ENCODE measurements at places on chromosomes 1 and 21.
A peak's percentile ranks its signal among the peaks of the same experiment; 100 is the strongest.

DNA sequence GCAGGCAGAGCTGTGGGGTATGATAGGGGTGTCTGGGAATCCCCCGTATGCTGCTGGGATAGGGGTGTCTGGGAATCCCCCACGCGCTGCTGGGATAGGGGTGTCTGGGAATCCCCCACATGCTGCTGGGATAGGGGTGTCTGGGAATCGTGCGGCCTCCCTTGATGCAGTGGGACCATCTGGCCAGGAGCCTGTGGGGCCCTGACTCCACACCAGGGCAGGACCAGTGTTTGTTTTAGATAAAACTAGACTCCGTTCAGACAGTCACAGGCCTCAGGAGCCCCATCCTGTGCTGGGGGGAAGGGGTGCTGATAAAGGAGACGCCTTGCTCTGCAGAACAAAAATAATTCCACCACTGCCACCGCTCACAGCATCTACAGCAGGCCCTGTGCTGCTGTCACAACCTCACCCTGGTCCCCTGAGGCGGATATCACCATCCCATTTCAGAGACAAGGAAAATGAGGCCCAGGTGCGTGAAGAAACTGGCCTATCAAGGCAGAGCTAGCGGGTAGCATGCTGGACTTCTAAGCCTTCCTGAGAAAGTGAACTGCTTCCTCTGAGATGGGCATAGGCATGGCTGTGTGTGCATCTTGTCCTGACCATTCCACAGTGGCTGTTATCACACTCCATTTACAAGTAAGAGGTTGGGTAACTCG, 24.0 kb downstream of the ECE1 start:
- no peak for DNase-seq

DNA sequence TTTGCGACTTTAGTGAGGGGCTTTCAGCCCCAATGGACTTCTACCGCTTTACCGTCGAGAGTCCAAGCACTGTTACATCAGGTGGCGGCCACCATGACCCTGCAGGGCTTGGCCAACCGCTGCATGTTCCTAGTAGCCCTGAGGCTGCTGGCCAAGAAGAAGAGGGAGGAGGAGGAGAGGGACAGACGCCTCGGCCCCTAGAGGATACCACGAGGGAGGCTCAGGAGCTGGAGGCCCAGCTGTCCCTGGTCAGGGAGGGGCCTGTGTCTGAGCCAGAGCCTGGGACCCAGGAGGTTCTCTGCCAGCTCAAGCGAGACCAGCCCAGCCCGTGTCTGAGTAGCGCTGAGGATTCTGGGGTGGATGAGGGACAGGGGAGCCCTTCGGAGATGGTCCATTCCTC, 8.6 kb upstream of the SLC25A34 start:
- no peak for DNase-seq

- DNase-seq: no peak
Measured at GRCh38 chr1:248861616-248862015, 2.7 kb upstream of the ZNF692 start.

DNA sequence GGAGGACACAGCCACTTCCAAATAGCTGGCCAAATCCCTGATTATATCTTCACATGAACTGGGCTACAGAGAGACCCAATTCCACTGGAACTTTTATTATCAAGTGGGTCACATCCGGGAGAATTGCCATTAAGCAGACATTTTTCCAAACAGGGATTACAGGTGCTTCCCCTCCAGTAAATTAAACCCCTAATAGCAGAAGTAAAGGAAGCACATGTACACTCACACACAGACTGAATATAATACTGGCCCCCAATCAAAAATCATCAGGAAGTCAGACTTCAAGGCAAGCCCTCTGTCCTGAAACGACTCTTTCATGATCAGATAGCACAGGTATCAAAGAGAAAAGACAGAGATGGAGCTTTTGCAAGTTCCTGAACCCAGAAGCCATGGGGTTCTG, 118.6 kb upstream of the PPP2R5A start:
- DNase-seq: no peak

GRCh38 chr21:25456672-25457071, 150.6 kb downstream of the MRPL39 start:
- DNase-seq: no peak

- no peak for DNase-seq
Measured at GRCh38 chr1:158506369-158506987, 34.5 kb downstream of the OR10R2 start.

- DNase-seq: no peak
Measured at GRCh38 chr1:211305044-211305443, 21.6 kb upstream of the TRAF5 start.

DNA sequence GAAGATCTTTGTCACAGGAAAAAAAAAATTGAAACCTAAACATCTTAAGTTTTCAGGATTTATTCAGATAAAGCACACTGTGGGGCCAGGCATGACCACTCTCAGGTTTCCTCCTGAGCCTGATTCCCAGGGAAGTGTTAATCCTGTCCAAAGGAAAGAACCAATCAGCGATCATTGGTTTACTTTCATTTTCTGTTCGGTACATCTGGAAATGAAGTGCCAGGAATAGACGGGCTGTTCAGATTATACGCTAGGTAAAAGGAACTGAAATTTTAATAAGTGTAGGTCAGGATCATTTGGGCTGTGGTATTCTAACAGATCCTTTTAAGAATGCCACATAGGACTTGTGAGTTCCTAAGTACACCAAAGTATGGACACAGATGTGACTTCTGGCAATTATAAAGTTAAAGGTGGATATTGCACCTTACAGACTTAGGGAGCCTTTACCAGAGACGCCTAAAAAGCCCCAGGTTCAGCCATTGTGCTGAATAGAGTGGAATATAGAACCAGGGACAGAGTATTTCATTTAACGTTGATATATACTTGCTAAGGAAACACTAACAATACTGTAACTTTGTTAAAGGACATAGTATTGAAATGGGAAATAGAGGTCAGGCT, 9.3 kb upstream of the CACYBP start:
- no peak for DNase-seq

- DNase-seq: no peak
Measured at GRCh38 chr1:30478799-30479563, 244.4 kb downstream of the MATN1 start.

DNA sequence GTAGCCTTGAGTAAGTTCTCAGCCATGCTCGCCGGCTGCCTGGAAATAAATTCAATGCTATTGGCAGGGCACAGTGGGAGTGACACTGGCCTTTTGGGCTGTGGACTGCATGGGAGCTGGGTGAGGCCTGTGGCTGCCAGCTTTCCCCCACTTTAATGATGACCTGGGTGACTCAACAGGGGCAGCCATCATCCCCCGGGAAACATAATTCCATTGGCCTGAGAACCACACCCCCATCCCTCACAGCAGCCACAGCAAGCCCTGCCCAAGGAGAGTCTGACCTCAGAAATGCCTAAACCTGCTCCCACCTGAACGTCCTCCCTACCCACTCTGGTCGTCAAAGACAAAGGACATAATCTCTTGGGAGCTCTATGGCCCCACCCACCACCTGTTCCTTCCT, 384.0 kb downstream of the LTN1 start:
- DNase-seq: no peak

GRCh38 chr1:110696818-110697217, 22.1 kb upstream of the KCNA3 start:
- DNase-seq: no peak

DNA sequence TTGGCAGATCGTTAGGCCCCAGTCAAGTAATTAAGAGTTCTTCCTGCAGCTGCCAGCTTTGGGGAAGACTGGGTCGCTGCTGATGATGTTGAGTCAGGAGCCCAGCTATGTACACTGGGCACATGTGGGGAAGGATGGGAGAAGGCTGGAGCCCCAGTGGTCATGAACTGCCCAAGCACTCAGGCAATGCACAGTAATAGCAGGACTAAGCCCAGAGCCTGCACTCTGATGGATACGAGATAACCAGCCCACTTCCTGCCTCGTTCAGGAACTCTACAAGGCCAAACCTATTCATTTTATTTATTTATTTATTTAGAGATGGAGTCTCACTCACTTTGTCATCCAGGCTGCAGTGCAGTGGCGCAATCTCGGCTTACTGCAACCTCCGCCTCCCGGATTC, 81.1 kb upstream of the BTG3 start:
- DNase-seq: no peak

DNA sequence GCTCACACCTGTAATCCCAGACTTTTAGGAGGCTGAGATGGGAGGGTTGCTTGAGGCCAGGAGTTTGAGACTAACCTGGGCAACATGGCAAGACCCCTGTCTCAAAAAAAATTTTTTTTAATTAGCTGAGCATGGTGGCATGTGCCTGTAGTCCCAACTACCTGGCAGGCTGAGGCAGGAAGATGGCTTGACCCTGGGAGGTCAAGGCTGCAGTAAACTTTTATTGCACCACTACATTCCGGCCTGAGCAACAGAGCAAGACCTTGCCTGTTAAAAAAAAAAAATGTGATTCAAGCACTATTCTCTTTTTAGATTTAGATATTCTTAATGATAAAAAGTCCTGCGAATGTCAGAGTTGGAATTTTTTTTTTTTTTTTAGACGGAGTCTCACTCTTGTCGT, 102.5 kb upstream of the L1TD1 start:
- no peak for DNase-seq

GRCh38 chr1:242056988-242057744, 58.3 kb upstream of the MAP1LC3C start:
- DNase-seq: no peak

DNA sequence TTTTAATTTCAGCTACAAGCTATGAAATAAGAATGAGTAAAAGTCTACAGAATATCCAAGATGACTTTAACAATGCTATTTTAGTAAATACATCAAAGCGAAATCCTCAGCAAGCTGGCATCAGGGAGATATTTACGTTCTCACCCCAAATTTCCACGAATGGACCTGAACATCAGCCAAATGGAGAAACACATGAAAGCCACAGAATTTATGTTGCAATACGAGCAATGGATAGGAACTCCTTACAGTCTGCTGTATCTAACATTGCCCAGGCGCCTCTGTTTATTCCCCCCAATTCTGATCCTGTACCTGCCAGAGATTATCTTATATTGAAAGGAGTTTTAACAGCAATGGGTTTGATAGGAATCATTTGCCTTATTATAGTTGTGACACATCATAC, 13.7 kb upstream of the CLCA1 start:
- DNase-seq: no peak

- DNase-seq: peak; percentile 82
Measured at GRCh38 chr21:34771512-34772028, 102.8 kb downstream of the CLIC6 start.

- no peak for DNase-seq
Measured at GRCh38 chr1:84402060-84402459, 3.8 kb downstream of the DNASE2B start.

DNA sequence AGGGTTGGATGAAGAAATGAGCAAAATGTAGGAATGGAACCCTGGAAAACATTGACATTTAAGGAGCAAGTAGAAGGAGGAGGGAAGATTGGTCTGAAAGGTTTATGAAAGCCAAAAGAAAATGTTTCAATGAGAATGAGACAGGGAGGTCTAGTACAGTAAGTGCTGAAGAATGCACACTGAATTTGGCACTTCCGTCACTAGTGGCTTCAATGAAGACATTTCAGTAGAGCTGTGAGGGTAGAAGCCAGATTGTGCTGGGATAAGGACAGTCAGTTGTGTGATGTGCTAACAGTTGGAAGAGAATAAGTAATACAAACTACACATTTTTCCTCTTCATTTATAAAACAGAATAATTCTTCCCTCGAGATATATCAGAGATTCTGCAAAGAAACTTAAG, 17.1 kb downstream of the THEM4 start:
- no peak for DNase-seq

GRCh38 chr1:183164963-183165362, 21.1 kb upstream of the LAMC2 start:
- DNase-seq: no peak

DNA sequence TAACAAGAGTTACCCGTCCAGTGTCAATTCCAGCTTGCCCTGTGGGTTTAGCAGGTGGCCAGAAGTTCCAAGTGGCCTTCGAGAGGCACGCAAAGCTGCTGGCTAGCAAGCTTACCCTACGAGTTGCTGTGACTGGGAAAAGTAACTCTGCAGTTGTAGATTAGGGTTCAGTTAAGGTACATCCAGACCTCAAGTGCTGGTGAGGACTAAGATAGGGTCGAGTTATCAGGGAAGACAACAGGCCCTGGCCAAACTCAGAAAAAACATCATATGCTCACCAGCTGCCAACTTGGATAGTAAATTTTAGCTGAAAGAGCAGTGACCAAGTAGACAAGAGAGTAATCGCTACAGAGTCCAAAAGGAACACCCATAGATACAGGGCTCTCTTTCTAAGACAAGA, 27.7 kb upstream of the LRRC7 start:
- no peak for DNase-seq

- DNase-seq: no peak
Measured at GRCh38 chr1:26352338-26352679, 1.6 kb downstream of the CRYBG2 start.

DNA sequence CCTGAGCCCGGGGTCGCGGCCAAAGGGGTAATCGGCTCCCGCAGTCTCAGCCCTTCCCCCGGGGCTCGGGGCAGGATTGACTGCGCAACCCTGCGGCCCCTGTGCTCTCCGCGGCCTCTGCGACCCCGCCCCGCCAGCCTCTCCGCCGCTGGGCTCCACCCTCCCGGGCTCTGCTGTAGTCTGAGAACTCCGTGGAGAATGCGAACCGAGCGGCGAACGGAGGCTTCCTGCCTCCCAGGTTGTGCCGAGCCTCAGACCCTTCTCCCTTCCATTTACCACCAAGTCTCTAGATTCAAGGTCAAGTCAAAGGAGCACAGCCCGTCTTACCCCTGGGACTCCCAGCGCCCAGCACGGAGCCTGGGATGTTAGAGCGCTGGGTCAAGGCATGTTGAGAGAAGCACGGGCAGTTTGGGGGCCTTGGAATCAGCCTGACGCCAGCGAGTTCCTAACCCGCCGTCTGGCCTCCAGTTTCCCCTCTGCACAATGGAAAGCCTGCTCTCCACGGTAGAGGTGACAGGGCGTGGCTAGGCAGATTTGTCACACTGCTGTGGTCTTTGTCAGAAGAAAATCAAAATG, 3.0 kb downstream of the ATP2B4 start:
- DNase-seq: peak; percentile 49

DNA sequence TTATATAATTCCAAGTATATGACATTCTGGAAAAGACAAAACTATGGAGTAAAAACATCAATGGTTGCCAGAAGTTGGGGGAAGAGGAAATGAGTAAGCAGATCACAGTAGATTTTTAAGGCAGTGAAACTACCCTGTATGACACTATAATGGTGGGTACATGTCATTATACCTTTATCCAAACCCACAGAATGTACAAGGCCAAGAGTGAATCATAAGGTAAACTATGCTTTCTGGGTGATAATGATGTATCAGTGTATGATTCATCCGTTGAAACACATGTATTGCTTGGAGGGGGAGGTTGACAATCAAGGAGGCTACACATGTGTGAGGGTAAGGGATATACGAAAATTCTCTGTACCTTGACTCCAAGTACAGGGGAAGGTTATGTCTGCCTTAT, 862.7 kb downstream of the PLA2G4A start:
- no peak for DNase-seq

DNA sequence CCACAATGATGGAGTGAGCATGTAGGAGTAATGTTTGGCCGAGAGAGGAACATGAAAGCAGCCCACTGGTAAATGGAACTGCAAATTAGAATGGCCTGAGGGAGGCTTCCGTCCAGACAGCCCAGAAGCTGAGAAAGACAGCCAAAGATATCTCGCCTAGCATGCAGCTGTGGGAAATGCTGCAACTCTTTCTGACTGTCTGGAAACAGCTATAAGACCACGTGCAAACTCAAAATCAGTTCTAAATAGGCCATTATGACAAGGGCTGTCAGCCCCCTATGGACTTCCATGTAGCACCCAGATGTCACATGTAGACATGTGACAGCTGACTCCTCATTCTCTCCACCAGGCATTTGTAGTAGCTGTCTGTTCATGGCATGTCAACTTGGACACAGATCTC, 62.9 kb upstream of the ATP1A1 start:
- DNase-seq: no peak

GRCh38 chr21:38439426-38439825, 58.9 kb downstream of the ERG start:
- no peak for DNase-seq

- DNase-seq: no peak
Measured at GRCh38 chr1:163248064-163248463, 45.3 kb upstream of the RGS5 start.

All from PC-9 (cell line).